ENCODE measurements at places on chromosomes 3 and 15.

- DNase-seq = peak; percentile 40
Observed at GRCh38 chr15:33700695-33701303, 267.5 kb upstream of the CHRM5 start.

DNA sequence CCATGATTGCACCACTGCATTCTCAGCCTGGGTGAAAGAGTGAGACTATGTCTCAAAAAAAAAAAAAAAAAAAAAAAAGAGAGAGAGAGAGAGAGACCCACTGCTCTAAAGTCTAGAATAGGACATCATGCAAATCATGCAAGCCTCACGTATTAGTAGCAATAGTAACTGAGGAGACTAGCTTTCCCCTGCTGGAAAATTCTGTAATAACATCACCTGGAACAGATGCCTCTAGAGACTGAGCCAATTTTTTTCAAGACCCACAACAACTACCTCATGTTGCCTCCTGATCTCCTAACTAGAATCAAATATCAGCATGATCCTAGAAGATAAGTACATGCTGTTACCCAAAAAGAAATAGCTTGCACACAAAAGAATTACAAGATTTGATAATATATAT is 461.9 kb downstream of the AGBL1 start:
- no peak for DNase-seq

DNA sequence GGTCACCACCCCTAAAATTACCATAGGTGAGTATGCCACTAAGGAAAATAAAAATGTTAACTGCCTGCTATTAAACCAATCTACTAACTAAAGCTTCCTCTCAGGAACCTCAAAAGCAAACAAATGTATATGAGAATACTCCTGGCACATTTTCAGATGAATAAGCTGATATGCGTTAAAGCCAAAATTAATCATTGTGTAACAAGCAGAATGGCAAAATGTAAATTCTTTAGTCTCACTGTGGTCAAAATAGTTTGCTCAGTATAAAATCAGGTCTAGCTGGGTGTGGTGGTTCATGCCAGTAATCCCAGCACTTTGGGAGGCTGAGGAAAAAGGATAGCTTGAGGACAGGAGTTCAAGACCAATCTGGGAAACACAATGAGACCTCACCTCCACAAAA is 53.6 kb downstream of the SUMF1 start:
- DNase-seq = no peak

GRCh38 chr15:91909574-91909973 is 56.1 kb downstream of the SLCO3A1 start:
- DNase-seq = no peak

DNA sequence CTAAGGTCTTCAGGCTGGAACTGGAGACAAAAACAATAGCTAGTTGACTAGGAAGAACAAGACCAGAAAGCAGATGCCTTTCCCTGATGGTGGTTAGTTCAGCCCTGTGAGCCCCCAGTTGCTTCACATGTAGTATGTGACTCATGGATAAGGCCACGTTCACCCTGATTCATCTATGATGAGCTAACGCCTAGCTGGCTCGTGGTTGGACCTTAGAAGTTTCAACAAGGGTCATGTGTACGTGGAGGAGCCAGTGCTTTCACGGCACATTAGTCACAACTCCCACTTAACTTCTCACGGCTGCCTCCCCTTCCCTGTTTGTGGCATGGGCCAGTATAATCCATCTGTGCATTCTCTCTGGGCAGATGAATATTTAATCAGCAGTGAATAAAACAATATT is 20.6 kb downstream of the COL8A1 start:
- no peak for DNase-seq

DNA sequence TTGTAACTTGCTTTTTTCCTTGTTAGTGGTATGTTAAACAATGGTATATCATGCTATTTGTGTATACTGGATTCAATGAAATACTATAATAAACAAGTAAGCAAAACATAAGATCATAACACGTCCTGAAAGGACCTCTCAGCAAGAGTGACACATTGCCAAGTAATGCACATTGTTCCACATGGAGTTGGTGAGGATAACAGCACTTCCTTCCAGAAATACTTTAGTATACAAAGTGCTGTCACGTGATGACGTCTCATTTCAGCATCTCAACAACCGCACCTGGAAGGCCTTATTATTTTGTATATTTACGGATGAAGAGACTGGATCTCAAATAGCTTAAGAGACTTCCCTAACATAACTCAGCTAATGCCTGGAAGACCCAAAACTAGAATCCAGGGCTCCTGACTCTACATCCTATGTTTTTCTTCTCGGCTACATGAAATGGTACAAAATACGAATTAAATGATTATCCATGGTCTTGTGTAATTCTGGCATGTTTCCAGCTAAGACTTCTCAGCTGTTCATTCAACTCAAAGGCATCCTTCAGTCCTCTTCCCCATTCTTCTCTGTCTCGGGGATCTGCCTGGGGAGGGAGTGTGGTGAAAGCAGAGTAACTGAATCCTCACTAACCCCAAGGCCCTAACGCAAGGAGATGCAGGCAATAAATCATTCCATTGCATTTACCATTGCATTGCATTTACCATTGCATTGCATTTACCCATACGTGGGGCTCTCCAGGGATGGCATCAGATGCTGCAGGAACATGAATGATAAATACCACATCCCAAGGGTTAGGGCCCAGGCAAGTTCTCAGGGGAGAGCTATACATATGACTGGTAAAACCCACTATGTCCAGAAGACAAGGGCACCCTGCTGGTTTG is 79.2 kb downstream of the LIPC start:
- DNase-seq = no peak

DNA sequence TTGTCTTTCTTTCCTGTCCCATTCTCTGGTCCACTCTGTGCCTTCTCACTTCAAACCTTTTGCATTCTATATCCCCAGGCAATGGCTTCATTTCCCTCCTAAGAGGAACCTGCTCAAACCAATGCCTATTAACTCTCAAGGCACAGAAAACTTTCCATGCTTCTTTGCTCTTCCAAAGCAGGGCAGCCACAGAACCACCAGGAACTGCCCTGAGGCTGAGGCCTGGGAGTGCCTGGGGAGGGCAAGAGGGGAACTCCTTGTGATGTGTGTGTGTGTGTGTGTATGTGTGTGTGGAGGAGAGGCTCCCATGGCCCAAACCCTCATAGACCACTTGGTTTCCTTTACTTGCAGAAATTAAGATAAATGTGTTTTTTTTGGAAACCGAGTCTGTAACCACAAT is 14.1 kb upstream of the PGPEP1L start:
- no peak for DNase-seq

DNA sequence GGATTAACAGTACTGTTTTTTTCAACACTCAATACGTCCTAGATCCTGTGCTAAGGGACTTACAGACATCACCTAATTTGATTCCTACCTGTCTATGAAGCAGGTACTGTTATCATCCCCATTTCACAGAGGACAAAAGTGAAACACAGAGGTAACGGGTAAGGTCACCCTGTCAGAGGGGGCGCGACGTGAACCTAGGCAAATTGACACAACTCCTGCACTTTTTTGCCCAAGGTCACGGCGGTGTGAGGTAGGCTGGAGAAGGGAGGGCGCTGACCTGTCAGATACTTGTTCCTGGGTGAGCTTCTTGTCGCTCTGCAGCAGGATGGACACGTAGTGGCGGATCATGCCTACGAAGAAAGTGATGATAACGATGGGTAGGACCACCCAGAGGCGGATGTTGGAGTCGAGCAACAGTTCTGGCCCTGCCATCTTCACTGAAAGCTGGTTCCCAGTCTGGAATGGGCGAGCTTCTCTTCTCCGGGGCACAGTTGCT is 363 bp downstream of the EMC3 start:
- DNase-seq = no peak

- no peak for DNase-seq
Observed at GRCh38 chr3:120429921-120430361, 20.9 kb downstream of the FSTL1 start.

GRCh38 chr3:71893122-71893521 is 108.2 kb upstream of the PROK2 start:
- DNase-seq = no peak

DNA sequence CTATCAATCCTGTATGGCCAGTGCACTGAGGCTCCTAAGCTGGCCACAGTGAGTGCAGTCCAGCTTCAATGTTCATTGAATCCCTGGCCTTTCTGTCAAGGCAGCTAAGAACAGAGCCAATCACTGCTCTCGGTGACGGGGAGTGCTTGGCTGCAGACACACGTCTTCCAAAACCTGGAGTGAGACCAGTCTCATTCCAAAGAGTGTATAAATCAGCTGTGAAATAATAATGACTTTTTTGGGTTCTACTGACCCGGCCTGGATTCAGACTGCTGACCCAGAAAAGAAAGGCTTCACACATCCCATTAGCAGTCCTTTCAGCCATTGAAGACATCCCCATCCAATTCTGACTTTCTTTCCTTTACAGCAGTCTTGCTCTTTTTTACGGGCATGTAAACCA is 665.5 kb downstream of the GBE1 start:
- DNase-seq = no peak

DNA sequence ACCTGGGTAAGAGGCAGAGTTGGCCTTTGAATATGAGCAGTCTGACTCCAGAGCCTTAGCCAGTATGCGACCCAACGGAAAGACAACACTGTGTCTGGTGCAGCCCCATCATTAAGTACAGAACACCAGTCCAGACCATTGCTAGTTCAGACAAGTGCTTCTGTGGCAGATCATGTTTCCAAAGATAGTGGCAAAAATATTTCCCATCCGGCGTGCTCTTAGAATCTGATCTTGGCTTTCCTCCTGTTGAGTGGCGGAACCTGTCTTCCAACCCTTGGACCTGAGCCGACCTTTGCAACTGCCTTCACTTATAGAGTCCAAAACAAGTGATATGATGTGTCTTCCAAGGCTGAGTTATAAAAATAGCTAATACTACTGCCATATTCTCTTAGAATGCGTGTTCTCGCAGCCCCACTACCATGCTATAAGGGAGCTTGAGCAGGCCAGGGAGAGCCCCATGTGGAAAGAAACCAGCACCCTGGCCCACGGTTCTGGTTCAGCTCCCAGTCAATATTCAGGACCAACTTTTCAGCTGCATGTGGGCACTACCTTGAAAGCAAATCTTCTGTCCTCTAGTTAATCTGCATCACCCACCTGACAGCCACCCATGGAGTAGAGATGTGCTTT is 322.4 kb upstream of the SLCO3A1 start:
- DNase-seq = no peak

DNA sequence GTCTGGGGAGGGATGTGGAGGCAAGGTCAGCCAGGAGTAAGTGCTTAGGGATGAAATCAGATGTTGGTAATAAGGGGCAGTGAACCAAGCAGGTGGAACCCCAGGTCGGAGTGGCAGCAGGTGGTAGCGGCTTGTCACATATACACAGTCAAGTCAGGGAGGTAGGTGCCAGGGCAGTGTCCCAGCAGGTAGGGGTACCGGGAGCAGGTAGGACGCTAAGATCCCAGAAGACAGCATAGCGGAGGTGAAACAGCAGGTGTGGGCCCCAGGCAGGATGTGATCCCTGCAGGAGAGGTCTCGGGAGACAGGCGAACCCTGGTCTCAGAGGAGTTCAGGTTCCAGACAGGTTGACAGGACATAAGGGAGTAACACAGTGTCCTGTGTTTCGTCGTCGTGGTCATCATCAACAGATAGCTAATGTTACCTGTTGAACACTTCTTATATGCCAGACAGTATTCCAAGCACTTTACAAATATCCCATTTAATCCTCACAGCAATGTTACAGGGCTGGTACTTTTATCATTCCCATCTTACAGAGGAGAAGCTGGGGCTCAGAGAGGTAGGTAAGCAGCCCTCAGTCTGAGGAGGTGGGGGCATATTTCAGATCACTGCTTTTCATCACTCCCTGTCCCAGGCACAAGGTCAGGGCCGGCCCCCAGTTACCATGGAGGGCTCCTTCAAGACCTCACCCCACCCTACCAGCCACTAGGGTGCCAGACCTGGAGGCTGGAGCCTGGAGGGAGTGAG is 241.6 kb downstream of the UACA start:
- DNase-seq = no peak

DNA sequence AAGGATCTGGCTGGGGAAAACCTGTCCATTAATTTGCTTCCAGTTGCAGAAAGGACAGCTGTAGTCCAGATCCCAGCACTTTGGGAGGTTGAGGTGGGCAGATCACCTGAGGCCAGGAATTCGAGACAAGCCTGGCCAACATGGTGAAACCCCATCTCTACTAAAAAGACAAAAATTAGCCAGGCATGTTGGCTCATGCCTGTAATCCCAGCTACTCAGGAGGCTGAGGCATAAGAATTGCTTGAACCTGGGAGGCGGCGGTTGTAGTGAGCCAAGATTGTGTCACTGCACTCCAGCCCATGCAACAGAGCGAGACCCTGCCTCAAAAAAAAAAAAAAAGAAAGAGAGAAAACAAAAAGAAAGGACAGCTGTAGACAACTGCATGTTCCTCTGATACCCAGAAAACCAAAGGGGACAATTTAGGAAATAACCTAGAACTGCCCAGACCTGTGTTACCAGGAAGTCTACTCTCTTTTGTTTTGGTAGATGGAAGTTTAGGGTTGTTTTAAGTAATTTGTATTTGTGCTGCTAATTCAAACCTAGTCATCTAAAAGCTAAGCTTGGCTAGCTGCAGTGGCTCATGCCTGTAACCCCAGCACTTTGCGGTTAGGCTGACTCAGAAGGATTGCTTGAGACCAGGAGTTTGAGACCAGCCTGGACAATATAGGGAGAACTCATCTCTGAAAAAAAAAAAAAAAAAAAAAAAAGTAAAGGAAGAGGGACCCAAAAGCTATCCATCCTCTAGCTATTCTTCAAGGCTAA is 22.7 kb downstream of the EXD1 start:
- no peak for DNase-seq

DNA sequence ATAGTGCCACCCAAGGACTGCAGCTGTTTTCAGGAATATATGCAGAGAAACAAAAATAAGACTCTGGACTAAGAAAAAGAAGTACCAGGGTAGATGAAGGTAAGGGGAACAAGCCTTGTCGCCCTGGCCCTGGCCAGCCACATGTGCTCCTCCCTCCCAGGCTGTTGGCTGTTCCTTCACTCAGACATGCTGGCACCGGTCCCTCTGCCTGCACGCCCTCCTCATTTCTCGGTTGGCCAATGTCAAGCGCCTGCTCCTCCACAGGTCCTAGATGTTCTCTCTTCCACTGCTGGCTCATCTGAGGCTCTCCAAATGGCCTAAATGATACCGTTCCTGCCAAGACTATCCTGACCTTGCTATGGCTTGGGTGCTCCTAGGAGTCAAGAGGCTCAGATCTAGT is 288.4 kb upstream of the LYSMD4 start:
- no peak for DNase-seq

DNA sequence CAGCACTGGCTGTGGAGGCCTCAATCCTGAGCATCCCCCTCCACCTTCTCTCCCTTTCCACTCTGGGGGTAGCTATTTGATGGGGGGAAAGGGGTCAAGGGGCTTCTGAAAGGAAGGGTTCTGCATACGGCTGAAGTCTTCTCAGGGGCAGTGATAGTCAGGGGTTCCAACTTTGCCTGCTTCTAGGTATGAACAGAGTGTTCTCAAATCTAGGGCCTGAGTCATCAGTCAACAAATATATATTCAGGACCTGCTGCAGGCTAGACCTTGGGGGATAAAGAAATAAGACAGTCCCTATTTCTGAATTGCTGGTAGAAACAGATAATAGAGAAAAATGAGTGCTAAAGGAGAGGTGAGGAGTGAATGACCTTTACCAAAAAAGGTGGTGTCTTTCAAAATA is 12.8 kb downstream of the RGMA start:
- DNase-seq = no peak
